Memory B cell (primary cell): ENCODE measurements at places on chromosomes 11 and 22.

DNA sequence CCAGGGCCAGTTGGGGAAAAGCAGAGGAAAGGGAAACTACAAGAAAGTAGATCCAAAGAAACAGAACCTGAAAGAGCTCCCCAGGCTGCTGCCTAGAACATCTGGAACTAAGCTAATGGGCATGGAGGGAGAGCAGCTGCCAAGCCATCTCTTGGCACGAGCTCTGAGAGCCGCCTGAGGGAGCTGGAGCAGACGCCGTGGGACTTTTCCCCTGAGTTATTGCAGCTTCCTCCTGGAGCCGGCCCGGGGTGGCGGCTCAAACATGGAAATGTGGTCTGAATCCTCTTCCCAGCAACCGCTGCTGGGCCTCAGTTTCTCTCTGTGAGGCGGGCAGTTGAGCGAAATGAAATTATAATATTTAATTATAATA is 41.8 kb downstream of the LIF start:
- no peak overlapping the region for H3K4me3 ChIP-seq
- H3K27me3 ChIP-seq, result peaks cover 13% of the 10 kb centered on the region
- DNase-seq, result no peak
- no peaks in the 10 kb centered on the region for H3K36me3 ChIP-seq
- H3K4me1 ChIP-seq, result no peaks in the 10 kb centered on the region

DNA sequence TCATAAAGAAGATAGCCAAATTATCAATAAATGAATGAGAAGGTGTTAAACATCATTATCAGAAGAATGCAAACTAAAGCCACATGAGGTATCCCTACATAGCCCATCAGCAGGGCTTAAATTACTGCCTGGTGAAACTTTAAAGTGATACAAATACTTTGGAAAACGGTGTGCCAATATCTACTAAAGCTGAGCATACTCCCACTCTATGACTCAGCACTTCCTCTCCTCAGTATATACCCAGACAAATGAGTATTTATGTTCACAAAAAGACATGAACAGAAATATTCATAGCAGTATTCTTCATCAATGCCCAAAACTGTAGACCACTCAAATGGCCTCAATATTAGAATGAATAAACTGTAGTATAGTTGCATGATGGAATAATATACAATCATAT is 284.6 kb upstream of the ZC3H12C start:
- H3K4me1 ChIP-seq, result no peaks in the 10 kb centered on the region
- no peak overlapping the region for H3K27ac ChIP-seq

DNA sequence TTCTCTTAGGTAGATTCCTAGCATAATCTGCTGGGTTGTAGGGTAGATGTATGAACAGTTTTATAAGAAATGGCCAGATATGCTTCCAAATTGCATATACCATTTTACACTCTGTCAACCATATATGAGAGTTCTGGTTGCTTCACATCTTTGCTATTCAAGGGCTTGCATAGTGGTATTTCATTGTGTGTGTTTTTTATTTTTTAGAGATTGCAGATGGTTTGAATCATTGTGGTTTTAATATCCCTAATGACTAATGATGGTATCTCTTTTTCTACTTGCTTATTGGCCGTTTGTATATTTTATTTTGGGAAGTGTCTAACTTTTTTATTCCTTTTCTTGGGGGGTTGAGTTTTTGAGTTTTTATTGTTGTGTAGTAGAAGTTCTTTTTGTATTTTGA is 26.9 kb downstream of the RNF214 start:
- H3K4me1 ChIP-seq, result no peaks in the 10 kb centered on the region
- H3K27me3 ChIP-seq, result no peaks in the 10 kb centered on the region
- H3K27ac ChIP-seq, result no peak overlapping the region
- peaks cover 19% of the 10 kb centered on the region for H3K36me3 ChIP-seq

- no peak for DNase-seq
- no peaks in the 10 kb centered on the region for H3K4me1 ChIP-seq
- no peak overlapping the region for H3K4me3 ChIP-seq
- H3K27me3 ChIP-seq, result no peaks in the 10 kb centered on the region
- no peak overlapping the region for H3K27ac ChIP-seq
Observed at GRCh38 chr11:72292106-72292785, 48.3 kb upstream of the PHOX2A start.

DNA sequence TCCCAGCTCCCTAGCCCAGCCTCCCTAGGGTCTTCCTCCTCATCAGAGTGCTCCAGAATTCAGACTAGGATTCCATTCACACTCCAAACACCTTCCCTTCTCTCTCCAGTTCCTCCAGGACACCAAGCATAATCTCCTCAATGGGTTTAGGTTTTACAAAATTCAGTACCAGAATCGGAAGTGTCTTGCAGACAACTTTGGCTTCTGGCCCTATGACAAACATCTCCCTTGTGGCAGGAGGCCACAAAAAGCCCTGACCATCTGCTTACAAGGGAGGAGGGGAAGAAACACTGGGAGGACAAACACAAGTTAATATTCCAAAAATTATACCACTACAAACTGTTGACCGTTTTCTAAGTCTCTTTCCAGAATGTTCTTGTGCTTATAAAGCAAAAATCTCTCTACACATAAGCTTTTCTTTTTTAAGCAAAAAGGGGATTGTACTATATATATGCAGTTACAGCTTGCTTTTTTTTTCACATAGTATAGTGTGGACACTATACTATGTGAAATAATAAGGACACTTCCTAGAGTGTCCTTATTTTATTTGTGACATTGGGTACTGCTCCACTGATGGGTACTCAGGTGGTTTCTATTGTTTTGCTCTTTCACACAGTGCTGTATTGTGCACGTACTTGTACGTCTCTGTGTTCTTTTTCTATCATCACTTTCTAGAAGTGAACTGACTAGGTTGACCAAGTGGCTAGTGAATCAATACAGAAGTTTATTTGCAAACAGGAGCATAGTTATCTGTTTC is 78.7 kb downstream of the BDNF start:
- peaks cover 9% of the 10 kb centered on the region for H3K4me1 ChIP-seq
- no peak overlapping the region for H3K27ac ChIP-seq
- peaks cover 2% of the 10 kb centered on the region for H3K36me3 ChIP-seq
- no peak for DNase-seq
- no peak overlapping the region for H3K4me3 ChIP-seq
- H3K27me3 ChIP-seq, result peaks cover 1% of the 10 kb centered on the region

DNA sequence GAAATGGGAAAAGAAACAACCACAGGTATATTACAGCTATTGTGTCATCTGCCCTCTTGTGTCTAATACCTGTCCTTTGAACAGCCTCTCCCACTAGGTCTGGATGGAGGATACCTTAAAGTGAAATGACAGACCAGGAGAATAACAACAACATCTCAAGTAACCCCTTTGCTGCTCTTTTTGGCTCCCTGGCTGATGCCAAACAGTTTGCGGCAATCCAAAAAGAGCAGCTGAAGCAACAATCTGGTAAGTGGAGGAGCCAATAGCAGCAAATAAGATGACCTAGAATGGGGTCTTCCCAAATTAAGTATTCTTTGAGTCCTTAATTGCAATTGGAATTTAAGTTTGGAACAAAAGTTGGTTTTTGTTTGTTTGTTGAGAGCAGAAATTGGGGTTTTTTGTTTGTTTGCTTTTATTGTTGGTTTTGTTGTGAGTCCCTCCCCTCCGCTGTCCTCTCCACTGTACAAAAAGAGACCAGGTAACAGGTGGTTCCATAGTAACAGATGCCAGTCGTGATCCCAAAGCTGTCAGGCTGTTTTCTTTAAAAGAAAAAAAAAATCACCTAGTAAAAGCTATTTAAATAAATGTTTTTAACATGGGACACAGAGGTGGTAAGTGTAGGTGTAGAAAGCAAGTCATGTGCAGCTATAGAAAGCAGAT is 5.7 kb downstream of the UBE4A start:
- no peak overlapping the region for H3K27ac ChIP-seq
- no peaks in the 10 kb centered on the region for H3K27me3 ChIP-seq
- no peak for DNase-seq
- H3K4me1 ChIP-seq, result peaks cover 11% of the 10 kb centered on the region
- peaks cover 26% of the 10 kb centered on the region for H3K36me3 ChIP-seq

- peaks cover 11% of the 10 kb centered on the region for H3K36me3 ChIP-seq
- H3K27ac ChIP-seq, result no peak overlapping the region
- no peak overlapping the region for H3K4me3 ChIP-seq
- DNase-seq, result no peak
- H3K4me1 ChIP-seq, result no peaks in the 10 kb centered on the region
Observed at GRCh38 chr11:10192036-10192435, 102.0 kb downstream of the SBF2 start.

DNA sequence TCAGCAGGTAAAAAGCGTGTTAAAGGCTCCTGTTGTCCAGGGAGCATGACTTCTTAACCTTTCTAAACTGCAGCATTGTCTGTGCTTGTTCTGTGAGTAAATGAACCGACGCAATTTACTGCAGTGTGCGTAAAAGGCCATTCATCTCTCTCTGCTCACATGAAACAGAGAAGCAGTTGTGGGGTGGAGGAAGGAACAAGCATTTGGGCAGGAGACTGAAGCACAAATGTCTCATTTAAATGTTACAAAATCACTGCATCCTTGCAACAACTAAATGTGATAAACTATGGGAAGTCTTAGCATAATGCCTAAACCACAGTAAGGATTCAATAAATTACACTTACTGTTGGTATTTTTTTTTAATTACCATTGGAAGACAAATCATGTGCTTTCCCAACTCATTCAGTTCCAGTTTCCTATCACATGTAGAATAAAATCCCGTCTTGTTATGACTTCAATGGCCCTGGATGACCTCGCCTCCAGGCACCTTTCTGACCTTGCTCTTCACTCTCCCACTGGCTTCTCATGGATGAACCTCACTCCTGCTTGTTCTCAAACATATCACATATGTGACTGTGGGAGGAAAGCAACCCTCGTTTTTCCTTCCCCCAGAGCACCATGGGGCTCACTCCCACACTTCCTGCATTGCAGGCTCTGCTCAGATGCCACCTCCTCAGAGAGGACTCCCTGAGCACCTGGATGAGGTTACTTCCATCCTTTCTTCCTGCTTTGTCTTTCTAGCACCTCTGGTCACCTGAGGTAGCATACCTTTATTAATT is 21.6 kb upstream of the RFPL2 start:
- no peak for DNase-seq
- H3K27ac ChIP-seq, result no peak overlapping the region
- no peak overlapping the region for H3K4me3 ChIP-seq
- H3K4me1 ChIP-seq, result no peaks in the 10 kb centered on the region
- no peaks in the 10 kb centered on the region for H3K36me3 ChIP-seq

GRCh38 chr22:49325531-49326395 is 501.9 kb downstream of the BRD1 start:
- no peak for DNase-seq
- no peak overlapping the region for H3K27ac ChIP-seq
- peaks cover 11% of the 10 kb centered on the region for H3K27me3 ChIP-seq
- no peak overlapping the region for H3K4me3 ChIP-seq

DNA sequence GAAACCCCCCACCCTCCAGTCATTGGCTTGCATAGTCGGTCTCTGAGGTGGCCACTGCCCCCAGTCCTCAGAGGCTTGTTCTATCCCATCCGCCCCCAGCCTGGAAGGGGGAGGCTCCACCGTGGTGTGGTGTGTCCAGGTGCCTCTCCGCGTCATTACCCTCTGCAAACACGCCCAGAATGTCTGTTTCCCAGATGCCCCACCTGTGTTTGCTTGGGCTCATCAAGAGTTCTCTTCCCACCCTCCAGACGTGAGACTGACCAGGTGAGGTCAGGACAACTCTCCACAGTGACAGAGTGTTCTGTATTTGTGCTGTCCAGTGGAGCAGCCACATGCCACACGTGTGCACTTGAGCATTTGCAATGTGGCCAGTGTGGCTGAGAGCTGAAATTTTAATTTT is 24.9 kb downstream of the LRRC10B start:
- H3K4me1 ChIP-seq, result peaks cover 3% of the 10 kb centered on the region
- DNase-seq, result no peak
- no peaks in the 10 kb centered on the region for H3K36me3 ChIP-seq

GRCh38 chr11:90113541-90113940 is 20.9 kb upstream of the NAALAD2 start:
- H3K27ac ChIP-seq, result no peak overlapping the region
- no peak overlapping the region for H3K4me3 ChIP-seq
- no peak for DNase-seq
- no peaks in the 10 kb centered on the region for H3K27me3 ChIP-seq
- H3K36me3 ChIP-seq, result no peaks in the 10 kb centered on the region

GRCh38 chr11:126063507-126063852 is 814 bp upstream of the CDON start:
- DNase-seq, result no peak

- no peaks in the 10 kb centered on the region for H3K27me3 ChIP-seq
- H3K27ac ChIP-seq, result no peak overlapping the region
- no peak overlapping the region for H3K4me3 ChIP-seq
- no peaks in the 10 kb centered on the region for H3K36me3 ChIP-seq
- no peaks in the 10 kb centered on the region for H3K4me1 ChIP-seq
Observed at GRCh38 chr22:48702573-48703264, 1125.0 kb downstream of the BRD1 start.

DNA sequence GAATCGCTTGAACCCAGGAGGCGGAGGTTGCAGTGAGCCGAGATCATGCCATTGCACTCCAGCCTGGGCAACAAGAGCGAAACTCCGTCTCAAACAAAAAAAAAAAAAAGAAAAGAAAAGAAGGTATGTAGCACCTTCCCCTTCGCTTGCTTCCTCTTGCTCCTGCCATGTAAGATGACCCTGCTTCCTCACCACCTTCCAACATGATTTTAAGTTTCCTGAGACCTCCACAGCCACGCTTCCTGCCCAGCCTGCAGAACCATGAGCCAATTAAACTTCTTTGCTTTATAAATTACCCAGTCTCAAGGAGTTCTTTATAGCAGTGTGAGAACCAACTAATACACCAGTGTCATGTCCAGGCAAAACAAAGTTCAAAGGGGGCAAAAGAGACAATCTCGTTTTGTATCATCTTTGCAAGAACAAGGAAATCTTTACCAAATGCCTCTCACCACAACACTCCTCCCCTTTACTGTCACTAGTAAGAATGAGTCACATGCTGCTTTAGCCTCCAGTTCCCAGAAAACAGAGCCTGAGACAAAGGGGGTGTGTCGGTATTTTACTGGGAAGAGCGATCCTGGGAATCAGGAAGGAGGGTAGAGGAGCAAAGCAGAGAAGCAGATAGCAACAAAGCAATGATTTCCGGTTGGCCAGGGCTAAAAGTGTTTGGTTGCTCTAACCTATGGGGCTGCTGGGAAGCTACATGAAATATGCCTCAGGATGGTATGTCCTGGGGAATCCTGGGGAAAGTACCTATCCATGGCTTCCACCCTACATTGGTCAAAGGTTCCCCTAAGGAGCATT is 10.5 kb upstream of the MCHR1 start:
- H3K27ac ChIP-seq, result no peak overlapping the region
- no peaks in the 10 kb centered on the region for H3K27me3 ChIP-seq
- H3K4me1 ChIP-seq, result peaks cover 4% of the 10 kb centered on the region

DNA sequence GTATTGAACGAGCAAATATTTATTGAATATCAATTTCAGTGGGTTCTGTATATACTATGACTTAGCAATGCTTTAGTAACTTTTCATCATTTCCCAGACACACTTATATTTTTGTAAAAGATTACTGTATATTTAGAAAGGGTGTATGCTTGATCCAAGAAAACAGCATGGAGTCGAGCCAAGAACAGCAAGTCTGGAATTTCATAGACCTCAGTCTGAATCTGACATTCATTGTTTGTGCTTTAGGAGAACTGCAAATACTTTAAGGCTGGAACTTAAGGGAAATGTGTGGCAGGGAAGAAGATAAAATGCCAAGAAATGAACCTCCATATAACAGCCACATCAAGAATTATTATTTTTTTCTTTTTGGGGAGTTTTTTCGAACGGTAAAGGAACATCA is 1156.8 kb downstream of the LRRC4C start:
- no peaks in the 10 kb centered on the region for H3K27me3 ChIP-seq
- no peaks in the 10 kb centered on the region for H3K36me3 ChIP-seq
- no peak for DNase-seq
- H3K27ac ChIP-seq, result no peak overlapping the region
- no peaks in the 10 kb centered on the region for H3K4me1 ChIP-seq
- H3K4me3 ChIP-seq, result no peak overlapping the region

GRCh38 chr11:74412733-74413359 is 14.6 kb upstream of the PGM2L1 start:
- H3K36me3 ChIP-seq, result no peaks in the 10 kb centered on the region
- no peak overlapping the region for H3K27ac ChIP-seq
- no peak for DNase-seq
- H3K27me3 ChIP-seq, result peaks cover 2% of the 10 kb centered on the region
- H3K4me1 ChIP-seq, result no peaks in the 10 kb centered on the region
